ENCODE measurements at places on chromosomes 16 and 17. TPM values are rescaled to one million over a fixed set of nuclear protein-coding genes. Genes with fewer than 3 reads are reported as not detected.

GRCh38 chr17:56222255-56222654 is 69.0 kb downstream of the ANKFN1 start:
- DNase-seq, result no peak

DNA sequence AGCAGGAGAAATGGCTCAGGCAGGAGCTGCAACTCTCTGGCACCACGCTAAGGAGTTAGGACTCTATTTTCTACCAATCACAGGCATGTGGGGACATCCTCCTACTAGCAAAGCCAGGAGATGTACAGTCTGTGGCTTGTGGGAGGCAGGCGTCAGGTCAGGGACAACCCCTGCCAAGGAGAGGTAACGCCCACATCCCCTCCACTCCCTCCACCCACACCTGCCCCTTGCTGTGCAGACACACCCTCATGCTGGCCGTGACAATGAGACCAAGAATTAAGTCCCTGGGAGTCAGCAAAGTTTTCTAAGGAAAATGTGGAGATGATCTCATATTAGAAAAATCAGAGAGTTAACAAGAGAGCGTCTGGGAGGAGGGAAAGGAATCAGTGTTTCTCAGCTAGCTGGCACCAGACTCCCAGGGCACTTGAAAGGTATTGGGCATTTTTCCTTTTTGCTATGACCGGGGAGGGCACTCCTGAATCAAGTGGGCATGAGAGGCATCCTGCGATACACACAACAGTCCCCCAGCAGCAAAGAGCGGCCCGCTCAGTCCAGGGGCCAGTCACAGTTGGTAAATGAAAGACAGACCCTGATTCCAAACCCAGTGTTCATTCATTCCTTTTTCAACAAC is 87.3 kb upstream of the RPL38 start:
- DNase-seq, result no peak

GRCh38 chr16:72976438-72977064 is 71.4 kb downstream of the ZFHX3 start:
- no peak for DNase-seq

DNA sequence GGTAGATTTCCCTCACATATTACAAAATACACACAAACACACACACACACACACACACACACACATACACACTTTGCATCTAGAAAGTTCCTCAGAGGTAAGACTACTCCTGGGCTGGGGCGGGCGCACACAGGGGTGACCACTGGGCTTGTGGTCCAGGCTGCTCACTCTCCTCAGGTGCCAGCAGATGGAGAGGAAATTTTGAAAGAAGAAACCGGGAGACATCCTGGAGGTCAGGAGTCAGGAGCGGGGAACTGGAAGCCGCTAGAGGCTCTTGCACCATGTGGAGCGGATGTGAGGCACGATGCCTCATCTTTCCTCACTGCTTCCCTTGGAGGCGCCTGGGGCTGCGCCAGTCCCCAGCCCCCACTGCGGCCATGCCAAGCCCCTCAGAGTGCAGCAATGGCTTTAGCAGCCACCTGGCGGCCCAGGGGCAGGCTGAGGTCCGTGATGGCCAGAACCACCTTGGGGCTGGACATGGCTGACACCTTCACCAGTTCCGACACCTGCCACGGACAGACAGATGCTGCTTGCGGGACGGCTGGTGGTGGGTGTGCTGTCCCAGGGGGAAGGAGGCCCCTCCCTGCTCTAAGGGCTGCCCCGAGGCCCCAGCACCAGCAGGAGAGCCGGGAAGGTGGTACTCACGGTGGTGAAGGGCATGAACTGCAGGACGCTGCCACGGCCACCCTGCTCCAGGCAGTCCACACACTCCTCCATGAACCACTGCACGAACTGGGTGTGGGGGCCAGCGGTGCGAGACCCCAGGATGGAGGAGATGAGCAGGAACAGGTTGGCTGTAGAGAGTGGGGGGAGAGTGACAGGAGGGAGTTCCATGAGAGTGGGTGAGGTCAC is 4.1 kb downstream of the CSF3 start:
- no peak for DNase-seq

DNA sequence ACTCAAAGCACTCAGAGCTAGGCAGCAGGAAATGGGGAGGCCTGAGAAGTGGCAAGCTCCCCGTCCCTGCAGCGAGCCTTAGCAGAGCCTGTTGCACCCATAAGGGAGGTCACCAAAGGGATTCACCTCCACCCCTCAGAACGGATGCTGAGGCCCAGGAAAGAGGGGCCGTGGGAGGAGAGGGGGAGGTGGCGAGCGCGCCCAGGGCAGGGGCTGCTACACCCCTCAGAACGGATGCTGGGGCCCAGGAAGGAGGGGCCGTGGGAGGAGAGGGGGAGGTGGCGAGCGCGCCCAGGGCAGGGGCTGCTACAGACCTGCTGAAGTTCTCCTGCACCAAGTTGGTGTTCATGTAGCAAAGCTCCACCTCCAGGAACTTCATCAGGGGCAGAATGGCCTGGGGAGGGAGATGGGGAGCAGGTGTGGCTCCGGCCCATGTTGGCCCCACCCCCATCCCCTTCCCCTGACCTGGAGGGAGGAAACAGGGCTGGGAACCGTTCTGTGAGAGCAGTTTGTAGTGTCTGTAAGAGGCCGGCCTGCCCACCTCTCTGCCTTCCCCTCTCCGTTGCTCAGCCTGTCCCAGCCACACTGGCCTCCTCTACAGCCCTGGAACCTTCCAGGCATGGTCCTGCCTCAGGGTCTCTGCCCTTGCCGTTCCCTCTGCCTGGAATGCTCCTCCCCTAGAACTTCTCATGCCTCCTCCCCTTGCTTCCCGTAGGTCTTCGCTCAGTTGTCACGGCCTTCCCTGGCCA is 11.4 kb downstream of the UNC13D start:
- DNase-seq, result peak; percentile 61

The MYO19 gene
- 74.7 TPM for total RNA-seq

The KCNJ18 gene
- not detected for total RNA-seq

DNA sequence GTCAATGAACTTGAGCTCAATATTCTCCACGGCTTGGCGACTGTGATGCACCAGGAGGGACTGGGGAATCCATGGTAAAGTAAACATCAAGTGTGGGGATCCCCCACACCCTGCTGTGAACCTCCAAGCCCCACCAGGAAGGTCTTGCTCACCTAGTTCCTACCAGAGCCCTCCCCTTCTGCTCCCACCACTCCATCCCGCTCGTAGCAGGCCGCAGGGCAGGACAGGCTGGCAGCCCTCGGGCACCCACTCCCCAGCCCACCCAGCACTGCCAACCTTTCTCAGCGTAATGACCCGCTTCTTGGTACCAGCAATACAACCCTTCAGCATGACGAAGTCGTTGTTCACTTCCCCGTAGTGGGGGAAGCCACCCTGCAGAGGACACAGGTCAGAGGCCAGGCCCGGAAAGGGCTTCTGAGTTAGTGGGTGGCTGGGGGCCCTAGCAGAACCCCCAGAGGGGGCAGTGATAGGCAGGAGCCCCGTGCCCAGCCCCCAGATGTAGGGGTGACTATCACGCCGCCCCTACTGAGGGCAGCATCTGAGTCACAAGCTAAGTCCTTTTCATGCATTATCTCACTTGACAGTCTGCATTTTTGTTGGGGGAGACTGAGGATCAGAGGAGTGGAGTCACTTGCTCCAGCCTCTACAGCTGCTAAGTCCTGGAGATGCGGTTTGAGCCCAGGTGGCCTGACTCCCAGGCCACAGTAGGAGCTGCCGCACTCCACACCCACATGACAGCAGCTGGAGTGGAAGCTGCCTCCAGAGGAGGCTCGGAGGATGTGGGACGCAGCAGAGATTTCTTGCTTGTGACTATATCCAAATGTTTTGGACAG is 2.8 kb upstream of the MSRB1 start:
- no peak for DNase-seq

DNA sequence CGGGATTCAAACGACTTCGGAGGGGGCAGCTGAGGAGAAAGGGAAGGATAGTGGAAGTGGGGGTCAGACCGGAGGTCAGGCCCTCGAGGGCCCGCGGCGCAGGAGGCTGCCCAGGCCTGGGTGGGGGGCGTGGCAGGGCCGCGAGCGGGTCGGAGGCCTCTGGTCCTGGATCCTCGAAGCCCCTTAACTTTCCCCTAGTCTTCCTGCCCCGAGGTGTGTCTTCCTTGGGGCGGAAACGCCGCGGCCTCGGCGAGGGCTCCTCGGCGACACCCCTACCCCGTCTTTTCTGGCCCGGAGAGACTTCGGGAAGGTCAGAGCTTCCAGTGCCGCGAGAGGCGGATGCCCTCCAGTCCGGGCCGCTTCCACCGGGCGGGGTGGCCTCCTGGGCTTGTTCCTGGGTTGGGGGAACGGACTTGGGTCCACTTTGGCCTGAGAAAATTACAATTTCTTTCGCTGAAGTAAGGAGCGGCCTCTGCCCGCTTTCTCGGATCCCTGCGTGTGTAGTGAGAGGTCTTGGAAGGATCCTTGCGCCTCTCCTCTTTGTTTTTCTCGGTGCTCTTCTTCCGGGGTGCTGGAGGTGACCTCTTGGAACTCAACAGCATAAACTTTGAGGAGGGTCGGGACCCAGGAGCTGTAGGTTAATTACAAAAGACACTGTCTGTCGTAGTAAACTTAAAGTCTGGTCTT is 491 bp downstream of the IST1 start:
- DNase-seq, result no peak

GRCh38 chr16:88365244-88365865 is 17.4 kb upstream of the ZNF469 start:
- peak; percentile 33 for DNase-seq

DNA sequence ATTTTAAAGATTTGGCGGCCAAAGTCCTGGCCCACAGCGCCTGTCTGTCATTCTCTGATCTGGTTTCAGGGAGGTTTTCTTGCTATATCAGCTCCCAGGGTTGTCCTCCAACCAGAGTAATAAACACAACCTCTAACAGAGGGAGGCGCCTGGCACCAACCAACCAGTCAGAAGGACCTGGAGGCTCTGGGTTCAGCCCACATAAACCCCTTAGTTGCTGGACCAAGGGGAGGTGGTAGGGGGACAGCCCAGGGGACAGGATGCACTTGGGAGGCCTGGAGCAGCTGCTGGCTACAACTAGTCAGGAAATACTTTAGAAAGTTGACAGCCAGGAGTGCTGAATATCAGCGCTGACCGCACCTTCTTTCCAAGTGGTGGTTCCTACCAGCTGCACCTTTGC is 41.7 kb upstream of the CDRT4 start:
- DNase-seq, result no peak

DNA sequence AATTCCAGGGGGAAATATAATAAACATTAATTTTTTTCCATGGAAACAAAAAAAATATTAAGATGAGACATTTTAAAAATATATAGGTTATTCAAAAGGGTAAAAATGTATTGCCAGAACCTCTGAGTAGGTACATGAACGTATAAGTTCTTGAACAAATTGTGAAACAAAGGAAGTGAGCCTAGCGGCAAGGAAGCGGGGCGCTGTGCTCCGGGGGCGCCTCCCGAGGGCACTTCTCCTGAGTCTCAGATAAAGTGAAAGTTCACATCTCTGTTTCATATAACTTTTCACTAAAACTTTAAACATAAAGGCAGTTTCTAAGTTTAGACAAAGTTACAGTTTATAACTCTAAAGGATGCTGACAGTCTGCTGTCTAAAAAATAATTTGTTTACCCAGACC is 52.3 kb downstream of the TNRC6C start:
- DNase-seq, result no peak

DNA sequence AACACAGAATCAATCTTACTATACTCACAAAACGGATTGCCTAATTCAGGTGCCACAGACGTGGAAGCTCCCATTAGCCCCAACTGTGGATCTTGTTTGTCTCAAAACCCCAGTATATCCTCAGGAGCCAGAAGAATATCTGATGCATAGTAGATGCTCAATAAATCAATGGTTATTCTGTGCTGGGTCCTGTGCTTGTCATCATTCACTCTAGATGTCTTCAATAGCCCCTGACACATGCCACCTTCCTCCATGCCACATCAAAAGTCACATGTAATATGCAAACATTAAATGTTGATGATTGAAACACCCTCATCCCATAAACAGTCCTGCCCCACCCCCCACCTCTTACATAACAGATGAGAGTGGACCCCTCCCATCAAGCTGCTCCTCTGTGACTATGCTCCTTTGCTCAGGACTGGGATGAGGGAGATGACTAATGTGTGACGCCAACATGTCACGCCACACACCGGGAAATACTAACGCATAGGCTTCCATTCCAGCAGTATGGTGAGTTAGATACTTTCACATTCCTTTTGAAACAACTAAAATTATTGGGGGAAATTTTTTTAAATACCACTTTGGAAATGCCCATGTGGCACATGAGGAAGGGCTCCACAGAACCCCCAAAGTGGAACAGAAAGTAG is 267.6 kb upstream of the SDK2 start:
- no peak for DNase-seq

DNA sequence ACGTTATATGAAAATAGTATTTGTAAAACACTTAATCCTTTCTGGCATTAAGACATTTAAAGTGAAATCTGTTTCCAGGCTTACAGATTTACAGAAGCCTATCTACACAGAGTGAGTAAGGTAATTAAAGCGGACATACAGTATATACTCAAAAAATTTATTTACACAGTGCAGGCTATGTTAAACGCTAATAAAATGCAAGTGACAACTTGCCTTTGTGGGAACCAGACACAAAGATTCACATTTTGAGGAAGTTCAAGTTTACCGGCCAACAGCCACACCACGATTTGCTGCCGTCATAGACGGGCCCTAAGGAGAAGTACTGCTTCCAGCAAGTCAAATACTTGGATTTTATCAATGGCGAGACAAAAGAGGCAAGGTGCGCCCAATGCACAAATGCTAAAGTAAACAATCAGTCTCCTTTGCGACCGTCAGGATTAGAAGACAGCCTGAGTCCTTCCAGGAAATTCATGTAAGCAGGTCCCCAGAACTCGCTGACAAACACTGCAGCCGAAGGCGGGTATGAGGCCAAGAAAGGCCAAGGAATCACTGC is 801 bp downstream of the VPS35 start:
- no peak for DNase-seq

DNA sequence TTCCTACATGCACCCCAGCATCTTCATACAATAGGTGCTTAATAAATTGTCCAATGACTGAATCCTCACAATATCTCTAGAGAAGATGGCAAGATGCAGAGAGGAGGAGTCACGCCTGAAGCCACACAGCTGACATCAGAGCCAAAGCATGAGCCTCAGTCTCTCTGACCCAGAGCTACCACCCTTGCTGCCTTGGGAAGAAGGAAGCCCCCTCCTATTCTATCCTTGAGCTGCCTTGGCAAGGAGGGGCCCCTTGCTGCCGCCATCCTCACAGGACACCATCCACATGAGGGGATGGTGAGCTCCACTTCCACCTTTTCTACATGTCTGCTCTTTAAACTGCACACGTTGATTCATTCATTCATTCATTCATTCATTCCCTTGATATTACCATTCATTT is 37.0 kb upstream of the C16orf78 start:
- no peak for DNase-seq

GRCh38 chr16:88322500-88322970 is 60.2 kb upstream of the ZNF469 start:
- DNase-seq, result no peak

GRCh38 chr17:58997756-58998553 is 108.7 kb downstream of the TRIM37 start:
- no peak for DNase-seq

DNA sequence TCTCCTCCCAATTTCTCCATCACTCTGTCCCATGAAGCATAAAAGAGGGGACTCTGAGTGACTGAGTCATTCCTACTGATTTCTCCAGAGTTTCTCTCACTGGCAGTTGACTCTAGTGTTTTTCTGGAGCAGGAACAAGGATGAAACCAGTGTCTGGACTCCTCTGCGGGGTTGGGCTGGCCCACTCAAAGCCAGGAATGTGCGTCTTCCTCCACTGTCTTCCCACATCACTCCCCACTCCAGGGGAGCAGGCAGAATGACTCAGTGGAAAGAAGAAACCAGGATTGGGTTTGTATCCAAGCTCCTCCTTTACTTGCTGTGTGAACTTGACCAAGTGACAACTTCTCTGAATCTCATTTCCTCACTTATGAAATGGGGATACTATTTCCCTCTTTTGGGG is 497.5 kb upstream of the SALL1 start:
- DNase-seq, result no peak

GRCh38 chr17:1779571-1780131 is 17.8 kb downstream of the SERPINF1 start:
- peak; percentile 87 for DNase-seq

Data from kidney (tissue), 22 donors.